Stimulated activated CD8-positive, alpha-beta memory T cell treated with anti-CD3 and anti-CD28 coated beads, Interleukin-2, amount 100 ng/mL, for 1 hour (primary cell): ENCODE measurements at places on chromosomes 1 and 21.

GRCh38 chr1:107244709-107245500 lies 104.1 kb downstream of the NTNG1 start:
- no peak for DNase-seq

- no peak for DNase-seq
Observed at GRCh38 chr1:178382372-178382771, 114.4 kb downstream of the CLEC20A start.

DNA sequence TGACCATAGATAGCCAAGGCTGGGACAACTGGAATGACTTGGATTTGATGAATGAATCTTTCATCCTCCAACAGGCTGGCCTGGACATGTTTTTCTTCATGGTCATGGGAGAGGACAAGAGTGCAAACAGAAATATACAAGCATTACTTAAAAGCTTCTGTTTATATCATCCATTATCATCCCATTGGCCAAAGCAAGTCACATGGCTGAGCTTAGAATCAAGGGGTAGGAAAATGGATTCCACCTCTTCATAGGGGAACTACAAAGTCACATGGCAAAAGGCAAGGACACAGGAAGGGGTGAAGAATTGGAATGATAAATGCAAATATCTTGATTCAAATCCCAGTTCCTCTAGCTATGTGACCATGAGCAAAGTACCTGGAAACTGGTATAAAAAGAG lies 90.2 kb upstream of the BARHL2 start:
- DNase-seq, result no peak

GRCh38 chr1:202644219-202645096 lies 65.8 kb downstream of the SYT2 start:
- DNase-seq, result no peak

DNA sequence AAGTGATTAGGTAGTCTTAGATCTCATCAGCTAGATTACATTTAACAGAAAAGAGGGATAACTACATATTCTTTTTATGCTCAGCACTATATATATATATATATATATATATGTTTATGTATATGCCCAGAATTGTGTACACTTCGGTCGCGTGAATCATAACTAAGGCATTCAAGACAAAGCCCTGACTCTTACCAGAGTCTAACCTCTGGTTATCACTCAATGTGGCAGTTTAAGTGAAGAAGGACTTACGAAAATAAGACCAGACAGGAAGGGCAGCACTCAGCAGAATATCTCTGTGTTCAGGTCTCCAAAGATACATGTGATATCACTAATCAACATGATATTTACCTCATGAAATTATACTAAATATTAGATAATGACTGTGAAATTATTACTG lies 1326.7 kb downstream of the MRPL39 start:
- DNase-seq, result no peak

- no peak for DNase-seq
Observed at GRCh38 chr1:109388884-109389637, 8.7 kb downstream of the SORT1 start.

DNA sequence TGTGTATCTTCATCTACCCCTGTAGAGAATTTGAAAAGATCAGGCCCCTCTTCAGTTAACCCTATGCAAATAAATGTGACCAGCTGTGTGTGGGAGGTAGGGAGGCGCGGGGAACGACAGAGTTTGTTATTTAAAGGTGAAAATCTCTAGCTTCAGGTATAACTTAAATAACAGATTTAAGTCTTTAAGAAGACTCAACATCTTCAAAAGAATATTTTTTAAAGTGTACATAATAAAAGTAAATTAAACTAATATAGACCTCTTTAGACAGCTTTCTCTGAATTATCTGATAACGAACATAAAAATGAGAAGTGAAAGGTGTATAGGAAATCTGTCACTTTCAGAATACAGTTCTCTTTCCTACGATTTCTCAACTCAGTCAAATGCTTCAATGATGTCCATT lies 16.0 kb downstream of the ANGPTL3 start:
- no peak for DNase-seq

DNA sequence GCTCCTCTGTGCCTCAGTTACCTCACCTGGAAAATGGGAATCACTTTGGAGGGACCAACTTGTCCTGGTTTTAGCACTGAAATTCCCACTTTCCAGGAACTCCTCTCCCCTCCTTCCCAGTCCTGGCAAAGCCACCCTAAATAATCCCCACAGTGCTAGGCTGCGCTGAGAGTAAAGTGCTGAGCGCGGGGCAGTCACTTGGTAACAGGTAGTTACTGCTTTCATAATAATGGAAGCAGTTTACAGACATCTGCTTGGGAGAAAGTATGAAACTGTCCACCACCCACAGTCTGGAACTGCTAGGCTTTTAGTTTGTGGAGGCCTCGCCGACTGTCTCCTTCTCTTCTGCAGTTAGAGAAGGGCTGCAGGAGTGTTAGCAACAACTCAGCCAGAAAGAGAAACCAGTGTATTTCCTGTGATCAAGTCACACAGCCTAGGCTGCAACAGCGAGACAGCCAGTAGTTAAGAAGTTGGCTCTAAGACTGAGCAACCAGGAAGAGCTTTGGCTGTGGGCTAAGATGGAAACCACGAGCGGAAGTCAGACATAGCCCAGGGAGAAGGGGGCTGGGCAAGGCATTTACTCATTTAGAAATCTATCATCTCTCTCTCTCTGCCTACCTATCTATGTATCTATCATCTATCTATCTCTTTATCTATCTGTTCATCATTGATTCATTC lies 30.8 kb upstream of the ABCG1 start:
- peak; percentile 67 for DNase-seq

GRCh38 chr1:42214447-42214871 lies 49.9 kb upstream of the GUCA2A start:
- DNase-seq, result no peak

- DNase-seq, result no peak
Observed at GRCh38 chr21:24705201-24705600, 902.1 kb downstream of the MRPL39 start.

DNA sequence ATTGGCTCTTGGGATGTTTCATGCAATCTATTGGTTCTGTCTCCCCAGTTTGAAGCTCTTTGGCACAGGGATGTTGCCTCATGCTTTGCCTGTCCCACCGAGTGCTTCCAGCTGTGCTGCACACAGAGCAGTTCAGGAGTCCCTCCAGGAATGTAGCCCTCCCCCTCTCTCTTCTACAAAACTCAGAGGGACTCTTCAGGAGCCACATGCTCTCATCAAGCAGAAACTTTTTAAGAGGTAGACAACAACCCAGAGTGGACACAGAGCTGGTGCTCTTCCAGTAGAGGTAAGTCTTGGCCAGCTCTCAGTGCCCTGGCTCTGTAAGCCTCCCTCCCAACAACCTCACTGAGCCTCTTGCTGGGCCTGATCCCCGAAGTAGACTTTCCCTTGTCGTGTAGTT lies 11.6 kb upstream of the ZNF697 start:
- no peak for DNase-seq
